ENCODE measurements at places on chromosomes 7 and 10.
A peak's percentile ranks its signal among the peaks of the same experiment; 100 is the strongest.

DNA sequence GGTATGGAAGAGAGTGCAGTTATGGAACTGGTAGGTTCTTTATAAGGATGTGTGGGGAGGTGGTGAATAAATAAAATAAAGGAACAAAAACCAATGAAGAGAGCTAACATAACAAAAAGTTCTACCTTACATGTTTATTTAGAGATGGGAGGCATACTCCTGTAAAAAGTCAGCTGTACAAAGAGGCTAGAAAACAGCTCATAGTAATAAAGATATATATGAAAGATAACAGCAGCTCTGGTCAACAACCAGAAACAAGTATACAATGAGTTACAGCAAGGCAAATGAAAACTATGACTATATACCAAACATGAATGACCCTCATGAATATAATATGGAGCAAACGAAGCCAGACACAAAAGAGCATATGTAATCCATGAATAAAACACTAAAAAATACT lies 62.0 kb downstream of the FAM13C start:
- DNase-seq, result no peak

- no peak for DNase-seq
Observed at GRCh38 chr7:105924945-105925344, 38.1 kb upstream of the CDHR3 start.

GRCh38 chr10:64191286-64191685 lies 670.1 kb downstream of the REEP3 start:
- DNase-seq, result no peak

DNA sequence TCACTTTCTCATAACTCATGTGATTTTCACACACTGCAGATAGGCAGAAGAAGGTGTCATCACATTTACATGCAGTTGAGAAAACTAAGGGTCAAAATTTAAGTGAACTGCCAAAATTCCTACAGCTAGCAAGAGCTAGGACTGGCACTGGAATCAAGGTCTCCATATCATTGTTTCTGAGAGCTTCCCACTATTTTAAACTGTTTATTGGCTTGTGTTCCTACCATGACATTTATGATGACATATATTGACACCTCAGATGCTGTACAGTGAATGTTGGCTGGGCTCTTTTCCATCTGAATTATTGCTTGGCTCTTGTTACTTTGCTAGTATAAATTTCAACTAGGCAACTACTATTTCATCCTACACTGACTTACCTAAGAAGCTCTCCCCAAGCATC lies 2.0 kb downstream of the THSD7A start:
- no peak for DNase-seq

GRCh38 chr10:46235705-46236545 lies 50.9 kb upstream of the ANTXRL start:
- no peak for DNase-seq

GRCh38 chr7:22996470-22996869 lies 17.5 kb downstream of the HYCC1 start:
- no peak for DNase-seq

GRCh38 chr7:18290223-18290622 lies 205.3 kb upstream of the HDAC9 start:
- DNase-seq, result no peak

GRCh38 chr10:639751-640672 lies 49.5 kb downstream of the DIP2C start:
- DNase-seq, result no peak

GRCh38 chr7:42739638-42740037 lies 172.2 kb downstream of the C7orf25 start:
- DNase-seq, result no peak

DNA sequence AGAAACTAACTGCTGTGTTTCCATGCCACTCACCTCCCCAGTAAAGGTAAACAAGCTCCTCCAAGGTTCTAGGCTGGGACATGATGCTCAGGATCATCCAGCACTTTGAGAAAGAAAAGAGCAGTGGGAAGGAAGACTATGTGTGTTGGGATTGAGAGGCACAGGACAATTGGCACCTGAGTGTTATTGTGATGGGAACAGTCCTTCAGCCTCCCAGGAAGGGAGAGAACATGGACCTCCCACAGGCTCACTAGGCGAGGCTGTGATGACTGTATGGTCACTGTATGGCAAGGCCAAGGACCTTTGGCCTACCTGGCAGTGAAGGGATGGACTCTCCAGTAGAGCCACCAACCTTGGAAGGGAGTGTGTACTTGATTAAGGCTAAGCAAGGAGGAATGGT lies 123.2 kb upstream of the UNC5B start:
- DNase-seq, result no peak

- DNase-seq, result no peak
Observed at GRCh38 chr10:82394122-82394521, 519.1 kb downstream of the NRG3 start.

GRCh38 chr7:741191-741671 lies 14.2 kb upstream of the PRKAR1B start:
- DNase-seq, result no peak

- DNase-seq, result no peak
Observed at GRCh38 chr7:64628721-64629120, 37.2 kb upstream of the ZNF107 start.

- no peak for DNase-seq
Observed at GRCh38 chr10:60073781-60074656, 167.7 kb upstream of the CCDC6 start.

DNA sequence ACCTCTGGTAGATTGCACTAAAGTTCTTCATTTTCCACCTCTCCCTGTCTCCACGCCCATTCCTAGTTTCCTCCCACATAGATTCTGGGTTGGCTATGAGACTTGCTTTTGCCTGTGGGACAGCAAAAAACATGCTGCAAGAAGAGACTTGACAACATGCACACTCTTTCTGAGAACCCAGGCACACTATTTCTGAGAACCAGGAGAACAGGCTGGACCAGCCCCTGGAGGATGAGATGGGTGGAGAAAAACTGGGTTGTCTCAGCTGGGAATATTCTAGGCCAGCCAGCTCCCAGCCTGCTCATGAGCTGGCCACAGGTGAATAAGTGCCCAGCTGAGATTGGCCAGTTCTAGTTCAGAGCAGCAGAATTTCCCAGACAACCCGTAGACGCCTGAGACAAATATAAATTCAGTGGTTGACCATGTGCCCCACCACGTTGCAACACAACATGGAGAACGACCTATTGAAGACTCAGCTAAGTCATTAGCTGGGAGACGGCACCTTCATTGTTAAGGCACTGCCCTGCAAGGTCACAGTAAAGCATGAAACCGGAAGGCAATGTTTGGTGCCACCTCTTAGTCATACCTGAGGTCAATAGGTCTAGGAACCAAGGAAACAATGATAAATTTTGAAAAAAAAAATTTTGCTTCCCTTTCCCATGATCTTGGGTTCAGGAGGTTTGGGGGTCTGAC lies 92.7 kb upstream of the AKR1E2 start:
- DNase-seq, result no peak

DNA sequence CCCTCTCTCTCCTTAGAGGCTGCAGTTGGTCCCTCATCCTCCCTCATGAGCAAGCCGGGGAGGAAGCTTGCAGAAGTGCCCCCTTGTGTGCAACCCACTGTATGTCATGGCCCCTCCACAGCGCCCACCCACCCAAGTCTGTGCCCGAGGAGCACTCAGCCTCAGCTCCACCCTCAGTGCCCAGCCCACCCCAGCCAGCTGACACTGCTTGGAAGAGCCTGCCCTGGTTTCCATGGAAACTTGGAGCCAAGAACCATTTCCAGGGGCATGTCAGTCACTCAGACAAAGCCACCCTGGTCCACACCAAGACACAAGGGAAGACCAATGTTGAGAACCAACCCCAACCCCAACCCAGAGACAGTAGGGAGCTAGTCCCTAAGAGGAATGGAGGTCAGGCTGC lies 79.5 kb downstream of the PAX2 start:
- no peak for DNase-seq

DNA sequence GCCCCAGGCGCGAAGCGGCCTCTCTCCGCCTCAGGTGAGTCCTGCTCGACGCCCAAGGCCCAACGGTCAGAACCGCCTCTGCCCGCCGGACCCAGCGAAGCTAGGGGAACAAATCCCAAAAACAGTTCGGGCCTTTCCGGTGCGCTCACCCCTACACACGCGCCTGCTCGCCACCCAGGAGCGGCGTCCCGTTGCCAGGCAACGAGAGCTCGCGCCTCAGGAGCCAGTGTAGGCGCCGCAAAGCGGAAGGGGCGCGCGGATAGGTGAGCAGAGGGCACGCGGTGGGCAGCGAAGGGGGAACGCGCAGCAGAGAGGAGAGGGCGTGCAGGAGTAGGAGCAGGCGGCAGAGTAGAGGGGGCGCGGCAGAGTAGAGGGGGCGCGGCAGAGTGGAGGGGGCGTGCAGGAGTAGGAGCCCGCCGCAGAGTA lies at the start of the genes DYDC1 and DYDC2:
DYDC1 (minus strand) TSS at position 193 of the 426 bp plus-strand sequence. CDS start 4,154 bp downstream, outside the sequence.
DYDC2 (plus strand) TSS at position 219 of the 426 bp plus-strand sequence. CDS start 5,663 bp downstream, outside the sequence.
- no peak for DNase-seq

DNA sequence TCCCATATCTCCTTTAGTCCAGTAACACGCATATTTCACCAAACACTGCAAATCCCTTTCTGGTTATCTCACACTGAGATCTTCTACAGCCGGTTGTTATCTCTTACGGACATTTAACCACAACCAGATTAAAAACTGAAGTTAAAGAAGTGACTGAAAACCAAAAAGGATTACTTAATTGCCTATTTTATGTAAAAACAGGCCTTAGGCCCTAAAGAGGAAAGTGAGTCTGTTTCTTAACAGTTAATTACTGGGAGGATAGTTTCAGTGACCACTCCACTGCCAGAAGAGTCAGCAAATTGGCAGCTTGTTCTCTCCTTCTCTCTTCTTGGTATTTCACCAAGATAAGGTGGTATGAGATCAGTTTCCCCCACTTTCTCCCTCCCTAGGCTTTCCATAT lies 161.9 kb upstream of the MEOX2 start:
- no peak for DNase-seq

- DNase-seq, result no peak
Observed at GRCh38 chr10:131355881-131356280, 44.4 kb upstream of the TCERG1L start.

DNA sequence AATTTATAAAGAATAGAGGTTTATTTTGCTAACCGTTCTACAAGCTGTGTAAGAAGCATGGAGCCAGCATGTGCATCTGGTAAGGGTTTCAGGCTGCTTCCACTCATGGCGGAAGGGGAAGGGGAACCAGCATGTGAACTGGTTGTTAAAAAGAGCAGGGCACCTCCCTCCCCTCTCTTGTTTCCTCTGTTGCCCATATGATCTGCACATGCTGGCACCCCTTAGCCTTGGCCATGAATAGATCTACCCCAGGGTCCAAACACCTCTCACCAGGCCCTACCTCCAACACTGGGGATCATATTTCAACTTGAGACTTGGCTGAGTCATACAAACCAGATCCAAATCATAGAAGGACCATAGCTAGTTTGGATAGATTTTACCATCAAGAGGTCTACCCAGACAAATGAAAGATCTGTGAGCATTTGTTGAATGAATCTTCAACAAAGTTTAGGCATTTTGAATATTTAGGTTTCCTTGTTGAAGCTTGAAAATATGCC lies 36.0 kb upstream of the NRP1 start:
- no peak for DNase-seq

DNA sequence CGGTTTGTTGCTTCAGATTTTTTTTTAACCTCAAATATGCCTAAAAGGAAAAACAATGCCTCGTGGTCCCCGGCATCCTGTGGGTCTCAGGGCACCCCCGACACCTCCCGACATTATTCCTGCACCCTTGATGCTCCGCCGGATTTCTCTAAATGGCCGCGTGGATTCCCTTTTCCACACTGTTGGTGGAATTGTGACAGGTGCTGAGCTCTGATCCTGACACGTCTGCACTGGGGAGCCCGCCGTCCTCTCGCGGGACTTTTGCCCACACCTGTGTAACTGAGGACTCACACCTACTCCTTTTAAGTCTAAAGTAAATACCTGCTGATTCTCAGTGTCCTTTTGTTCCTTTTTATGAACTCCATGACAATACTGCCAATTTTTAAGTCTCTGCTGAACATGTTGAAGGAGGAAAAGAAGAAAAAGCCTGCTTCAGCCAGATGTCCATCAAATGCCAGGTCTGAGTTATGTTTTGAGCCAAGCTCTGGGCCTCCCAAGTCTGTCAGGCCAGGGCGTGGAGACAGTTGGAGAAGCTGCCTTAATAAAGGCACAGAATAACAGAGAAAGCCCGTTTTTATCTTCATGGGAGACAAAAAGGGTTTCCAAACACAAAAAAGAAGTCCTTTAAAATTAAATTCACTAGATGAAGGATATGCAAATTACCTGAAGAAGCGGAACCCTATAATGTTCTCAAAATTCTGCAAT lies 568.2 kb downstream of the DNAJB6 start:
- DNase-seq, result no peak

DNA sequence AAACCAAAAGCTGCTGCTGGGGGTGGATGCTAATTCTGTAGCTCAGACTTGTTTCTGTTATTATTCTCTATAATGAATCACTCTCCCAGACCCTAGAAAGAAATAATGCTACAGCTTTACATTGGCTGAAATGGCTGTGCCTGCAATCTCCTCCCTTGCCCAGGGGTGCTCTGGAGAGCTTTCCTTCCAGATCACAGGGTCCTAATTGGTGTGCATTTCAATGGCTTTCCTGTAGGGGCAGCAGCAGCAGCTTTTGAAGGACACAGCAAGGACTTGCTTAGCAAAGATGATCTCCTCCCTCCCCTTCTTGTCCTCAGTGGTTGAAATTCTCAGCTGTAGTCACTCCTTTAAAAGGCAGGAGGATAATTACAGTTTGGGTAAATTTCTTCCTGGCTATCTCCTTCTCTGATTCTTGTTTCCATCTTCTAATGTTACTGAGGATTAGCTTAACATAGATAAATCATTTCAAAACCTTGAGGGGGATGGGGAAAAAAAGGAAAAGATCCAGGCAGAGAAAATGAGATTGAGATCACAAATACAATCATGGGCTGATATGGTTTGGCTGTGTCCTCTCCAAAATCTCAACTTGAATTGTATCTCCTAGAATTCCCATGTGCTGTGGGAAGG lies 120.2 kb upstream of the CTTNBP2 start:
- peak; percentile 13 for DNase-seq

- no peak for DNase-seq
Observed at GRCh38 chr7:151008143-151008510, 16.2 kb downstream of the ATG9B start.

DNA sequence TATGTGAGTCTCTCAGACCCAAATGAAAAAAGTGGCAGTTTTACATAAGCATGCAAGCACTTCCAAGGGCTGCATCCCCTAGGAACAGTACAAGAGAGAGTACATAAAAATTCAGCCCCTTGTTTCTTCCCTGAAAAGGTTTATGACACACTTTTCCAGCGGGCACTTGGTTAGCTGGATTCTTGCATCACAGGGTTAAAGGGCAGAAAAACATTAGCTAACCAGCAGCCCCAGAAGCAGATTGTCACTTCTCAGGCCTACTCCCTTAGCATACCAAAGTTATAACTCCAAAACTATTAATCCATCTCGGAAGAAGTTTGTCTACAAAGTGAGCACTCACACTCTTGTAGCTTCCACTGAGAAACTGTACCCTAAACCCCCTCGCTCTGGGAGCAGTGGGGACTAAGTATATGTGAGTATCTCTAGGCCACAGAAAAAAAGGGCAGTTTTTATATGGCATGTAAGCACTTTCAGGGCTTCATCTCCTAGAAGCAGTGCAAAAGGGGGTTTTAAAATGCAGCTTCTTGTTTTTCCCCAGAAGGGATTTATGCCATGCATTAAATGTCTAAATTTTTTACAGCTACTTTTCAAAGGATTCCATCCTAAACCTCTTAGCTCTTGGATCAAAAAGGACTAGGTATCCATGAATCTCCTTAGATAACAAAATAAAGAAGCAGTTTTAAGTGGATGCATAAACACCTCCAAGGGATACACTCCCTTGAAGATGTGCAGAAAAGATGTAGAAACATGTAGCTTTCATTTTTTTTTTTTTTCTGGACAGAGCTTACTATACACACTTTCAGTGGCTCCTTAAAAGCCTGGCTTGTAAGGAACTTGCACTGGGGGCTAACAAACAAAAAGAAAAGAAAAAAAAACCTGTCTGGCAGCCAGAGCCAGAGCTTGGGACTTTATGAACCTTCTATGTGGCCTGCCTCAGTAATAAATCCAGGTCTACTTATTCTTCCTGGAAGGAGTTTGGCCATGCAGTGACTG lies 956.7 kb downstream of the CCSER2 start:
- no peak for DNase-seq

Data from 8988T (cell line).